ENCODE measurements at places on chromosomes 3 and 15.

DNA sequence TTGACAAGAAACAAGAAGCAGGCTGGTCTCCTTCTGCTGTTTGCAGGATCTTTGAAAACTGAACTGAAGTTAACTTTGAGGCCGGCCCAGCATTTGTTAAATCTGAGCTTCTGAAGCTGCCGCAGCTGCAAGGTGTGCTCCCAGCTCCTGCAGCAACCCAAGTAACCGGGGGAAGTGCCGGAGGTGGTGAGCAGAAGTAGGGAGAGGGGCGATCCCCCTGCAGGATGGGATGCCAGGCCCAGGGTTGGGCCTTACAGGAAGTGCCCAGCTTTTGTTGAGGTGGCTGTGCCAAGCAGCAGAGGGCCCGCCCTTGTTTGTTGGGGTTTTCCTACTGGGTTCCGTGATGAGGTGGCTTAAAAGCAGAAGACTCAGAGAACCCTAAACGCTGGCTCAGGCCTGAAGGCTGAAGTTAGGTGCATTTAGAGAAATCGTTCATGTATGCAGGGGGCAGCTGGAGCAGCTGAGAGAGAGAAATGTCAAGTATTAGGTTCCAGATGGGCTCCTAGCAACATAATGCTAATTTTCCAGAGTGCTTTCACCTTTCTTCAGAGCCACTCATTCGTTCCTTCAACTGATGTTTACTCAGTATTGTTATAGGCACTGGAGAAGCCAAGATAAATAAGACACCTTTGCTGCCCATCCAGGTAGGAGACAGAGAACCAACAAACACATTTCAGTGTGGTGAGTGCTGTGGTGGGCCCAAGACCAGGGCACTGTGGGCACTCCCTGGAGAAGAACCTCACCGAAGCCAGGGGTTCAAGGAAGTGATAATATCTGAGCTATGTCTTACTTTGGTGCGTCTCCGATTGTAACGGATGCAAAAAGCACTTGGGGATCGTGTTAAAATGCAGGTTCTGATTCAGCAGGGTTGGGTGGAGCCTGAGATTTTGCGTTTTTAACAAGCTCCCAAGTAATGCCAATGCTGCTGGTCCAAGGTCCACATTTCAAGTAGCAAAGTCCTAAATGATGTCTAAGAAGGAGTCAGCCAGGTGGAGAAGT is 42.2 kb upstream of the PLCL2 start:
- peak; percentile 42 for DNase-seq

- DNase-seq = no peak
Observed at GRCh38 chr3:26247712-26248111, 374.9 kb upstream of the LRRC3B start.

GRCh38 chr3:38755130-38755529 is 60.9 kb downstream of the SCN10A start:
- no peak for DNase-seq

GRCh38 chr3:169094204-169094603 is 569.3 kb downstream of the MECOM start:
- DNase-seq = no peak

- DNase-seq = no peak
Observed at GRCh38 chr15:91050128-91050455, 27.7 kb upstream of the VPS33B start.

DNA sequence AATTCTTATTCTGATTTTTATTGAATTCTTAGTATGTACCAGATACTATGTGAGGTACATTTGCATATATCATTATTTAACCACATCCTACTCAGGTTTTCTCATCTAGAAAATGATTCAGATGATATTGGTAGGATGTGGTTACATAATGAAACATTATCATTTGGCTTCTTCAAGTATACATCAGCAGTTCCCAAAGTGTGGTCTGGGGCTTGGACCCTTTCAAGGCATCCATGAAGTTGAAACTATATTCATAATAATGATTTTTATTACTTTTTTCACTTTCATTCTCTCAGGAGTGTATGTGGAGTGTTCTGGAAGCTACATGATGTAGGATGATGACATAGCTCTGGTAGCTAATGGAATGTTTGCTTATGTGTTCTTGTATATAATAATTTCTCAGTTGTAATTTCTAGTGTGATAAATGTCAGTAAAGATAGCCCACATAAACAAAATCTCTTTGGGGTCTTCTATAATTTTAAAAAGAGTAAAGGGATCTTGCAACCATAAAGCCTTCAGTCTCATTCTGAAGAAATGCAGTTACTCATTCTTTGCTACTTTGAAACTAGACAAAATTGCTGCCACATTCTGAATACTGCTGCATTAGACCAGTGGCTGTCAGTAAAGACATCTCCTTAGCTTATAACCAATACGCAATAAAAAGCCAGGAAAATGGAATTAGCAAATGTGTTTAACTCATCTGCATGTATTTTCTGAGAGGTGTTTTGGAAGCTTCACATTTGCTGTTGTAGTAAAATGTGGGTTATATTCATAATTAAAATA is 95.8 kb downstream of the PPARG start:
- no peak for DNase-seq

- no peak for DNase-seq
Observed at GRCh38 chr15:51579012-51579411, 43.6 kb downstream of the DMXL2 start.

GRCh38 chr15:71202712-71203111 is 87.4 kb downstream of the THSD4 start:
- DNase-seq = no peak

- no peak for DNase-seq
Observed at GRCh38 chr15:74141591-74141990, 11.2 kb downstream of the ISLR2 start.

DNA sequence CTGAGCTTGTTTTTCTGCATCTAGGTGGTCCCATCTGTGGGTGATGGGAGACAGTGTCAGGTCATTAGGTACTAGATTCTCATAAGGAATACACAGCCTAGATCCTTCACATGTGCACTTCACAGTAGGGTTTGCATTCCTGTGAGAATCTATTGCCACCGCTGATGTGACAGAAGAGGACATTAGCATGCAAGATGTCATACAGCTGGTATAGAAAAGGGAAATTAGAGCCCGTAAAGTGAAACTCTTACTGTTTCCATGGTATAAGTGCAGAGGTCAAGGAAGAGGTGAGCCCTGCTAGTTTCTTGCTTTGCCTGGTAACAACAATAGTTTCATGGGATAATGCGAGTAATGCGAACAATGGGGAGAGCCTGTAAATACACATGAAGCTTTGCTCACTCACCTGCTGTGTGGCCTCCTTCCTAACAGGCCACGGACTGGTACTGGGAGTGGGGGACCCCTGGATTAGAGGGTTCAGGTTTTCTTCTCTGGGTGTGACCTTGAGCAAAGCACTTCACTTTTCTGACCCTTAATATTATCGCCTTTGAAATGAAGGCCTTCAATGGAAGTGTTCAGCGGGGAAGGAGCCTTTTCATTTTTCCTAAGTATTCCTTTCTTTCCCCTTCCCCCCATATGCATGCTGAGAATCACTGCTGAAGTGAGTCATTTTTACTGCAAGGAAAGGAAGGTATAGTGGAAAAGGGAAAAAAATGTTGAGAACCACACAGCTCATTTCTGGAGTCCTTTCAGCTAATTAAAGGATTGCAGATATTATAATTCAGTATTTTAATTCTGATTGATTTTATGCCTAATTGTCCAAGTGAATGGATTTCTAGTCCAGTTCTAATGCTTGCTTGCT is 286.4 kb downstream of the UBE2E2 start:
- no peak for DNase-seq

DNA sequence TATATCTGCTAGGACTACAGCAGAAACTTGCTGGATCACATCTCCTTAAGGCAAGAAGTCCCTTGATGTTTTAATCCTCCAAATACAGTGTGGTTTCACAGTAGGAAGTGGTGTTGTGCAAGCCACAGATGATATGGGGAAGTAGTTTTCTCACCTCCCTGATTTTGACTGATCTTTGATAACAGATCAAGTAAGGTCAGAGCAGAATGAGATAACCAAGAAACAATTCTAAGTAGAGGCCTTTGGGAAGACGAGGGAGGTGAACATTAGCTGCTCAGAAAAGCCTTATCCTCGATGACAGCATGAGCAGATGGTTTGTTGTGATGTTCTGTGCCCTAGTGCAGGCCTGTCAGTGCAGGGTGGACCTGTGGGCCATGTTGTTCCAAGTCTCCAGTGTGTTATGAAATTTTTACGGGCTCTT is 61.3 kb downstream of the RIOX2 start:
- no peak for DNase-seq

DNA sequence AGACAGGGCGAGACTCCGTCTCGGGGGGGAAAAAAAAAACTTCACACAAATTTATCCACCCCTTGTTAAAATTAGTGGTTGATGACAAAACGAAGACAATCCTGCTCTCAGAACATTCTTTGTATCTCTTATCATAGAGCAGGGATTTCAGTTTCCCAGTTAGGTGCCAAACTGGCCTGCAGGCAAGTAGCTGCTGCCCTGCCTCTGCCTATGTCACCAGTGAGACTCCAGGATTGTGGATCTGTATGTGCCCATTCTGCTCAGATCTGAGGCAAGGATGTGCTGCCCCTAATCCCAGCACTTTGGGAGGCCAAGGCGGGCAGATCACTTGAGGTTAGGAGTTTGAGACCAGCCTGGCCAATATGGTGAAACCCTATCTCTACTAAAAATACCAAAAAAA is 54.4 kb downstream of the IQGAP1 start:
- no peak for DNase-seq

GRCh38 chr3:30524357-30525040 is 81.9 kb upstream of the TGFBR2 start:
- DNase-seq = no peak

GRCh38 chr3:154152741-154153140 is 31.6 kb downstream of the ARHGEF26 start:
- DNase-seq = no peak

- DNase-seq = no peak
Observed at GRCh38 chr15:77087213-77087612, 16.3 kb upstream of the TSPAN3 start.

DNA sequence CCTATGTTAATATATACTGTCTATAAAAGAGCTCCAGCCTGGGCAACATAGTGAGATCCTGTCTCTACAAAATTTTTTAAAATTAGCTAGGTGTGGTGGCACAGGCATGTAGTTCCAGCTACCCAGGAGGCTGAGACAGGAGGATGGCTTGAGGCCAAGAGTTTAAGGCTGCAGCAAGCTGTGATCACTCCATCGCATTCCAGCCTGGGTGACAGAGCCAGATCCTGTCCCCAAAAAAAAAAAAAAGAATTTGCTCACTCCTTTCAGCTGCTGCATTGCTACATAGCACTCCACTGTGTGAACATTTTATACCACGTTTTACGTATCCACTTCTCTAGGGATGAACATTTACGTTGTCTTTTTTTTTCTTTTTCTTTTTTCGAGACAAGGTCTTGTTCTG is 6.0 kb upstream of the TSEN2 start:
- no peak for DNase-seq

- DNase-seq = no peak
Observed at GRCh38 chr15:31339558-31339895, 12.9 kb downstream of the KLF13 start.

GRCh38 chr15:71385457-71385856 is 270.2 kb downstream of the THSD4 start:
- DNase-seq = no peak

DNA sequence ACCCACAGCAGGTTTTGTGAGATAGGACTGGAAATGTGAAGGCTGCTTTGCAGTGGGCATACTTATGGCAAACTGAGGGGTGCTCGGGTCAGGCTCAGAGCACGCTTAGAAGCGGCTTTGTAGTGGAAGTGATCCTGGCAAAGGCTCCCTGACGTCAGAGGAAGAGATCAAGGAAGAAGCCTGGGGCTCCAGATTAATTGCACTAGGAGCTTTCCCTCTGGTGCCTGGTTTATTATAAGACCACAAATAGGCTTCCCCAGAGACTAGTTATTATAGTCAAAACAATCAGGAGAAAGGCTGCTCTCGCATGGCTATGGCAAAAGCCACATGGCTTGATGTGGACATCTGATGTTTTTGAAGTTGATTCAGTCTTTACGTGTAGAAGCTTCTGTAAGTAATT is 515.1 kb downstream of the GABRG3 start:
- DNase-seq = no peak

DNA sequence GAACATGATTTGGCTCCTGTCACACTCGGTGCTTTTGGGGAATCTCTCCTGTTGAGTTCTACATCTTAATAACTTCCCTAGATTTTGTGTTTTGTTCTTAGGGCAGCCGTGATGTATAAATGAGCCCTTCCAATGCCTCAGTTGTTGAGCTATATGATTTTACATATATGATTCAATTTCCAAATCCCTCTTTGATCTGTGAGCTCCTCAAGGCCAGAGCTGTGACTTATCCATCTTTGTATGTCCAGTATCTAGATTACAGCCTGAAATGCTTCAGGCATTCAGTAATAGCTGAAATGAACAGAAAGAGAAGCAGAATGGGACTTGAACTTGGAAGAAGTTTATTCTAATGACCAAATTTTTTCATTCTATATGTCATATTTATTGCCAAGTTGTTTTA is 26.6 kb downstream of the CGGBP1 start:
- no peak for DNase-seq
